ENCODE measurements at places on chromosomes 11 and 22. TPM values are rescaled to one million over a fixed set of nuclear protein-coding genes. Genes with fewer than 3 reads are reported as not detected.

GRCh38 chr11:129314371-129314770 is 61.3 kb upstream of the BARX2 start:
- DNase-seq: no peak

The FIBIN gene
- total RNA-seq: 9.6 TPM

DNA sequence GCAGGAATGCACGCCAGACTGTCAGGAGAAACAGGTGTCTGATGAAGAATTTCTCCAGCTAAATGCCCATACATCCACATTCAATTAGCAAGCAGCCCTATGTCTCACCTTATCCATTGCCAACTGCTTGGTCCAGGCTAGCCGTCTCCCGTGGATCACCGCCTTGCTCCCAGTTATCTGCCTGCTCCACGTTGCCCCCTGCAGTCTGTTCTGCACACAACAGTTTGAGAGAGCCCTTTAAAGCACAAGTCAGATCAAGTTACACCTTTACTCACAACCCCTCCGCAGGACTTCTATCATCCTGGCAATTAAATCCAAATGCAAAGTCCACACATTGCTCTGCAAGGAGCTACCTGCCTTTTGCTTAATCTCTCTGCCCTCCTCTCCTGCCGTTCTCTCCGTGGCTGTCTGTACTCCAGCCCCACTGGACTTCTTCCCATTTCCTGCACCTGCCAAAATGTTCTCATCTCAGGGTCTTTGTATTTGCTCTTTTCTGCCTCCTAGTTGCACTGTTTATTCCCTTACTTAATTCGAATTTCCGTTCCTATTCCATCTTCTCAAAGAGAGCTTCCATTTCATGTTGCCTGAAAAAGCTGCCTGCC is 185.3 kb upstream of the LARGE1 start:
- DNase-seq: peak; percentile 60

The C11orf65 gene
- total RNA-seq: 1.6 TPM
